ENCODE measurements at places on chromosomes 5 and 9.

DNA sequence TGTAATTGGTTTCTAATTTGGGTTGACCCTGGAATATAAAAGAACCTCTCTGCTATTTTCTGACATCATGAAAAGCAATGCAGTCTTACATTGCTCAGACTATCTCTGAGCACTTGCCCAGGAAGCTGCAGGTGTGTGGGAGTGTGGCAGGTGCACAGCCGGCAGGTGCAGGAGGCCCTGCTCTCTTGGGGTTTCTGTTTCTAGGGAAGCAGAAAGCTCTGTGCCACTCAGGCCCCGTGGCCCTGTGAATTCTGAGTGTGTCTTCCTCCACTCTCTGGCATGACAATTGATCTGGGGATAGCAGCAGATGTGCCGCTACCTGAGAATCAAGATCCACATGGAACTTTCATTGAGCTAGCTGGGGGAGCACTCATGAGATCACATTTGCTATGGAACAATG lies 45.7 kb upstream of the IRX2 start:
- no peak for DNase-seq

- no peak for DNase-seq
Measured at GRCh38 chr5:174571662-174572397, 152.6 kb upstream of the MSX2 start.

GRCh38 chr9:22383718-22384117 lies 62.9 kb upstream of the DMRTA1 start:
- no peak for DNase-seq

- no peak for DNase-seq
Measured at GRCh38 chr9:4927043-4927471, 58.0 kb upstream of the JAK2 start.

DNA sequence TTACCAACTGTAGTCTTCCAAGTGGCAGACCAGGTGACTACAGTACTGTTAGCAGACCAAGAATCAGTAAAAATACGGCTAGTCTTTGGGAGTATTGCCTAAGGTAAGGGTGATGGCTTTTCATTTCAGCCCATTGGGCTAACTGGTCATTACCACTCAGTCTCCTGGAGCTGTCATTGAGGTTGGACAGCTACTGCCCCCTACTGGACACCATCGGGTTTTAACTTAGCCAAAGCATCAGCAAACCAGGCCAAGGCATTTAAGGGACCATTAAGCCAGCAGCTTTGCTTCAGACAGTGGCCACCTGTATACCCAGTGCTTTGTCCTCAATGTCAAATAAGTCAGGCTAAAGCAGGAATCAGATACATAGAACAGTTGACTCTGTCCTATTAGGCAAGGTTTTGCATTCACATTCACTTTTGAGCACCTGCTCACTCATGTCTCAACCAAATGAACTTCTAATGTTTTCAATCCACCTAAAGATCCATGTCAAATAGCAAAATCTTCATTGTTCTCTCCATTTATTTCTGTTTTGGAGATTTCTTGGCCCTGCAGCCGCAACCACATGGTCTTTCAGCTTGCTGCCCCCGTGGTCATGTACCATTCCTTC lies 117.2 kb downstream of the INVS start:
- no peak for DNase-seq

DNA sequence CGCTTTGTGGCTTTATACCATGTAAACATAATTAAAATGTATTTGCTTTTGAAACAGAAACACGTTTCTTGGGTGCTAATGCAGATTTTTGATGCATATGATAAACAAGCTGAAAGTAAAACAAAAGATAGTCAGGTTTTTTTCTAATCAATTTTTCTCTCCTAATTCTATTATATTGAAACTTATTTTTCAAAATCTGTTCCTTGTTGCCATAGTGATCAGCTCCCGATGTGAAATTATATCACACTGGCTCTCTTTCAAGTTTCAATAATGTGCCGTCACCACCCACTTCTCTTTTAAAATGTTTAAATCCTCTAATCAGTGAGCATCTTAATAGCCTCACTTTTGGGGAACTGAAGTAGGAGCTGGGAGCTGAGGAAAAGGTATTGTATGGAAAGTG lies 36.4 kb upstream of the DAPK1 start:
- DNase-seq = no peak

DNA sequence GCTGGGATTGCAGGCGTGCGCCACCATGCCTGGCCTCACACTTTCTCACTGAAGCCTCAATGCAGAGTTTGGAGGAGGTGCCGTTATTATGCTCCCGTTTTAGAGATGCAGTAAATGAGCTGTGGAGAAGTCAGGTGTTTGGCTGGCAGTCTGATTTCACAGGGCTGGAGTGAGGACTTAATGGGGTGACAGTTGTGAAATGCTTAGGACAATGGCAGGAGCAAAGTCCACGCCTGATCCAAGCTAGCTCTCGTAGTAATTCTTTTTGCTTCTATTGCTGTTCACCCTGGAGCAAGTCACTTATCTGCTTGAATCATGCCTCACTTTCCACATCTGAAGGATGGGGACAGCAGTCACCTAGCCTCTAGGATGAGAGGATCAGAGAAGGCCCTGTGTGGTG lies 21.8 kb downstream of the UNC5A start:
- DNase-seq = no peak

GRCh38 chr5:55724281-55724680 lies 12.2 kb upstream of the SLC38A9 start:
- no peak for DNase-seq

Data from NCI-H1417 treated with DMSO at 0.1 percent for 48 hours (cell line).